ENCODE measurements at places on chromosomes 7 and 10.

- DNase-seq = no peak
Observed at GRCh38 chr10:117461766-117462423, 80.7 kb upstream of the EMX2 start.

DNA sequence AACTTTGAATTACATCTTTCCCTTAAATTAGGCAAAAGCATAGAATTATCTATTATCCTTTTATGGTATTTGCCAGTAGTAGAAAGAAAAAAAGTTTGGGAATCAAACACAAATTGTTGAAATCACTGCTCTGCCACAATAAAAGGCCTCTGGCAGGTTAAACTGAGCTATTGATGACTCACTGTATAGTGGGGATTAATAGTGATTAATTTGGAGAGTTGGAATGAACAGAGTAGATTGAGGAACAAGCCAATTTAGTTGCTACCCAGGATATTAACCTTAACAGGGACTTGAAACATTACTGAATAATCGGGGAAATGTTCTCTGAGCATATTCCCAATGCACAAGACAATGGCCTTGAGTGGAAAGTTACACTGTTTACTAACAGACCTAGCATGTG lies 33.1 kb downstream of the MASTL start:
- no peak for DNase-seq

DNA sequence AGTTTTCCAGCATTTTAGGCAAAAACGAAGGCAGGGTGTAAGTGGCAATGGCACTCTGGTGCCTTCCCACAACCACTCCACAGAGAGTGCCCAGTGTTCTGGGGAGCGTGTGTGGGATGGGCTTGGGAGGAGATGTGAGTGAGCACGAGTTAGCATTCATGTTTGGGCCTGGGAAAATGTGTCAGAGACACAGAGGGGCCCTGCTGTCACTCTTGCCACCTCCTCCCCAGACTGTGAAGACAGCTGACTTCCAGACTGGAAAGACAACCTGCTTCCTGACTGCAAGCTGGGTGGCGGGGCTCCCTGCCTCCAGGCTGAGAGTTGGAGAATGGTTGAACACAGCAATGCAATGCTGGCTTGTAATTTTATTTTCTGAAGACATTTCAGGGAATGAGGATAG lies 454.5 kb upstream of the ZMIZ1 start:
- no peak for DNase-seq

GRCh38 chr10:96992721-96993120 lies 160.6 kb downstream of the LCOR start:
- DNase-seq = no peak

GRCh38 chr7:82468435-82468834 lies 24.9 kb upstream of the CACNA2D1 start:
- DNase-seq = no peak

- no peak for DNase-seq
Observed at GRCh38 chr10:66832781-66833422, 92.9 kb upstream of the LRRTM3 start.

- DNase-seq = no peak
Observed at GRCh38 chr10:11446133-11446532, 165.3 kb downstream of the USP6NL start.

- DNase-seq = no peak
Observed at GRCh38 chr7:11213266-11213665, 239.6 kb downstream of the PHF14 start.

All from Kasumi-1 (cell line).